Stimulated activated CD4-positive, alpha-beta T cell treated with anti-CD3 and anti-CD28 coated beads, TNF-alpha, amount 100 ng/mL, for 4 hours (primary cell): ENCODE measurements at places on chromosomes 13 and 19.

- no peak for DNase-seq
These were observed 28.1 kb downstream of the B3GLCT start for GRCh38 chr13:31227870-31228269.

DNA sequence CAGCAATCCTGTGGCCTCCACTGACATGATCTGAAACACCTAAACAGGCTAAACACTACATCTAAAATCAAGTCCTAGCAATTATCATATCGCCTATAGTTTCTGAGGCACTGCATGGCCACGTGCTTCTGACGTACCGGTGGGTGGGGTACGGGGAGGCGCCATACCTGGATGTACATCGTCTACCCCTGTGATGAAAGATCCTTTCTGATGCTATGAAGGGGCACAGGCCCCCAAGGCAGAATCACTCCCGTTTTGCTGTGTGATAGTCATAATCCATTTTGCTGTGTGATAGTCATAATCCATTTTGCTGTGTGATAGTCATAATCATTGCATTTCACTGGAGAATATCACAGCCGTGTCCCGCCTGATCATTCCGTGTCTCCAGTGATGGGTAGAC lies 118.7 kb upstream of the SOX1 start:
- DNase-seq, result no peak

DNA sequence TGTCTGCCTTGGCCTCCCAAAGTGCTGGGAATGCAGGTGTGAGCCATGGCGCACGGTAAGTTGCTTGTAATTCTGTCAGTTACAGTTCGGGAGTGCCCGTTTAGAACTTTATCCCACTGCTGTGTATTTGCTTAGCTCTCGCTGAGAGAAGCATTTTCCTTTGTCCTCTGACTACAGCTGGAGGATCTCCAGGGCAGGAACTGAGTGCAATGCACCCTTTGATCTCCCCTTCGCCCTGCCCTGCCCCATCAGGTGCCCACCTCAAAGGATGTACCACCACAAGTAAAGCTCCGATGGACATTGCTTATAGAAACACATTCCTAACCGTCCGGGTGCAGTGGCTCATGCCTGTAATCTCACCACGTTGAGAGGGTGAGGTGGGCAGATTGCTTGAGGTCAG lies 6.5 kb downstream of the BRME1 start:
- DNase-seq, result no peak

DNA sequence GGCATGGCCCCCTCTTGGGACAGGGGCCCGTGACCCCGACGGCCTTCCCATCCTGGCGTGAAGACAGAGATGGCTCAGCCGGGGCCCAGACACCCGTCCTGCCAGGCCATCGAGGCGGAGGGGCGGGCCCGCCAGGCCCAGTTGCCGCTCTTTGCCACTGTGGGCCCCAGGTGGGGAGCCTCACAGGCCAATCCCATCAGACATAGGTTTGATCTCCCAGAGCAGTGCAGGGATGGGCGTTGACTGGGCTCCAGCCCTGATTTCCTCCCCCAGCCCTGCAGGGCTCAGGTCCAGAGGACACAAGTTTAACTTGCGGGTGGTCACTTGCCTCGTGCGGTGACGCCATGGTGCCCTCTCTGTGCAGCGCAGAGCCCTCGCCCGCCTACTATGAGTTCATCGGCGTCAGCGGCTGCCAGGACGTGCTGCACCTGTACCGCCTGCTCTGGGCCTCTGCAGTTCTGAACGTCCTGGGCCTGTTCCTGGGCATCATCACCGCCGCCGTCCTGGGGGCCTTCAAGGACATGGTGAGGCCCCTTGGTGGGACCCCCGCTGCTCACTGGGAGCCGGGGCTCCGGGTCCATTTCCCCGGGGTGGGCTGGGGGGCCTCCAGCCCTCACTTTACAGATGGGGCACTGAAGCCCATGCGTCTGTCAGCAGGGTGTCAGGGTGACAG lies 42.4 kb downstream of the TMEM255B start:
- DNase-seq, result no peak

- no peak for DNase-seq
These were observed 264.5 kb downstream of the DCT start for GRCh38 chr13:94214975-94215374.

DNA sequence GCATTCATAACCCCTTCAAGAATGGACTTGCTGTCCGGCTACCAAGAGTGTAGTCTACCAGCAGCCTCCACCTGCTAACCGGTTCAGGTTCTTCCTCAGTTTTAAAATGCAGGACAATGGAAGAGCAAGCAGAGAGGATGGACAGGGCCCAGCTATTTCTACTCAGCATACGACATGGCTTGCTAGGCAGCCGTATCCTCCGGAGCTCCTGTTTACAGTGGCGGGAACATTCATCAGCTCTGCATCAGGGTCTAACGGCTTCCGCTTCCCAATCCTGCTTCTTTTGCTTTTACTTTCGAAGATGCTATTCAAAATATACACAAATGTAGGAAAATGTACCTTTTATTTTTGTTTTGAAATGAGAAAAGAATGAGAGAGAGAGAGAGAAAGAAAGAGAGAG lies 118.5 kb downstream of the TRPC4 start:
- DNase-seq, result no peak

- DNase-seq, result no peak
These were observed 587 bp downstream of the ZNF613 start for GRCh38 chr19:51927859-51928258.

- DNase-seq, result no peak
These were observed 931.9 kb downstream of the SLITRK5 start for GRCh38 chr13:88602786-88603777.

- DNase-seq, result no peak
These were observed 1872.9 kb upstream of the PCDH20 start for GRCh38 chr13:63288576-63288975.

DNA sequence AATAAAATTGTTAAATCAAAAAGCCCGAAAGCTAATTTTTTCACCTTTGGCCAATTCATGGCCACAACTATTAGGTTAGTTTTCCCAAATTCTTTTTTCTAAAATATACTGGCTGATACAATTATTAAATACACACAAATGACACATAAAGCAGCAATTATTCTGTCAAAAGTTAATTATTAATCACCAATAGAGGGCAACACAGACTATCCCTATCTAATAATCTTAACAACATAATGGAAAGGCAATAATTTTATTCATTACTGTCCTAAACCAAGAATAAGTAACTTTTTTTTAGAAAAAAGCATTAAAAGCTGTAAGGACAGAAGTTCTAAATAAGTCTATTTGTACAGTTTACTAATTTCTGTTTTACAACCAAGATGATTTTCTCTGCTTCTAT lies 51.7 kb downstream of the KATNAL1 start:
- no peak for DNase-seq
